ENCODE measurements at places on chromosomes 3 and 15.

DNA sequence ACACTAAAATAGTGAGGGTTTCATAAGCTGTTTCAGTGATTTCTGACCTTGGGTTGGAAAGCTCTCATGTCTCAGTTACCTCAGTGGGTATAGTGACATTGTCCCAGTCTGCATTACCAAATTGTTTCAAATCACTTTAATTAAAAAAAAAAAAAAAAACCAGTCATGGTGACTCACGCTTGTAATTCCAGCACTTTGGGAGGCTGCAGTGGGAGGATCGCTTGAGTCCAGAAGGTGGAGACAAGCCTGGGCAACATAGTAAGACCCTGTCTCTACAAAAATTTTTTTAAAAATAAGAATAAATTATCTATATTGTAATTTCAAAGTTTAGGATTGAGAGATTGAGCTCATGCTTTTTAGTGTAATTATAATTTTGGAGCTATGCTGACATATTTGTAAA lies 78.0 kb downstream of the MBNL1 start:
- no peak for DNase-seq

GRCh38 chr3:51715977-51716294 lies 9.1 kb downstream of the GRM2 start:
- no peak for DNase-seq

GRCh38 chr3:75193797-75194196 lies 470.3 kb upstream of the FRG2C start:
- no peak for DNase-seq

GRCh38 chr15:93358166-93359059 lies 269.4 kb upstream of the RGMA start:
- no peak for DNase-seq

GRCh38 chr3:144097163-144097562 lies 125.5 kb downstream of the DIPK2A start:
- DNase-seq, result no peak

- DNase-seq, result no peak
These were observed 85.8 kb downstream of the GAP43 start for GRCh38 chr3:115709093-115709492.

DNA sequence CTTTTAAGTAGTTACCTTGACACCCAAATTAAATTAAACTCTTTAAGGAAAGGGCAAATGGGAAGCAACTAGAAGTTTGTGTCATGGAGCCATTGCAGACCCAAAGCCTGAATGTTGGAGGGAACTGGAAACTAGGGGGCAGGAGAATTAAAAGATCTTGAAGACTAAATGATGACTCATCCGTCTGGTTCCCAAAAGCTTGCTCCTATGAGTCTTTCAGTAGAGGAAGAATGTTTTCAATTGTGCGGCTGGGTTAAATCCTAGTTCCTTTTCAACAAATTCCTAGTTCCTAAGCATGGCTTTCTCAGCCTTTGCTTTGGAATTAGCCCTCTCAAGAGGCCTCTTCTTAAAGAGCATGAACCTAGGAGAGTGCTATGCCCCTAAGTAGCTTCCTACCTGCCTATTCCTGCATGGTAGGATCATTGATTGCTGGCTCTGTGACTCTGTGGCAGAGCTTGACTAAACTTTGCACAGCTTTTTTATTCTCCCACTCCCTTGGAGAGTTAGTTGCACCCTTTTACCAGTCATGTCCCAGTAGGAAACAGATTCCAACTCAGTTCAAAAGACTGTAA lies 17.7 kb downstream of the CLEC3B start:
- no peak for DNase-seq

DNA sequence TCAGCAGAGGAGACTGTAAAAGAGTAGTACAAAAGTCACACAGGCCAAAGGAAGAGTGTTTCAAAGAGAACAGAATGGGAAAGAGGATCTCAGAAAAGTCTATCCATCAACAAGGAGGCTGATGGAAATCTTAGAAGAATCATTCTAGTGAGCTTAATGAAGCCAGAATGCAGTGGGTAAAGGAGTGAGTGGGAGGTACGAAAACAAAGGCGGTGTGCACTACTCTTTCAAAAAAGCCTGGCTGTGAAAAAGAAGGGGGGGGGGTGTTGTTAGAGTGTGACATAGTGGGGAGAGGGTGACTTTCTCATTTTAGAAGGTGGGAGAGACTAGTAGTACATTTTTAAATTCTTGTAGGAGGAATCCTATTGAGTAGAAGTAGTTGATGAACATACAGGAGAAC lies 11.7 kb downstream of the PAQR9 start:
- no peak for DNase-seq

GRCh38 chr15:57370929-57371328 lies 5.4 kb upstream of the CGNL1 start:
- DNase-seq, result no peak

DNA sequence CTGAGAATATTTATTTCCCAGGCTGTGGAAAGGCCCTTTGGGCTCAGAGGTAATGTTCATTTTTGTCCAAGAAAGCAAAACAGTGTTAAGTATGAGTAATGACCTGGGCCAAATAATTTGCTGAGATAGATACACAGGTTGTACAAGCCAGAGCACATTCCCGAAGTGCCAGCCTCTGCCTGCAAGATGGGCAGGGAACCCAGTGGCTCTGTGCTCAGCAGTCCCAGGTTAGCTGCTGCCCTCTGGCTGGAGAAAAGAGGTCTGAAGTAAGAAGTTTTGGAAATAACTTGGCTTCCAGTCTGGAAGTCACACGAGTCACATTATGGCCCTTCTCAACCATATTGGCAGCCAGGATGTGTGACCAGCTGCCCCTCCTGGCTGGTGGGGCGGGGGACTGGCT lies 20.2 kb downstream of the MYZAP start:
- DNase-seq, result no peak

- DNase-seq, result peak; percentile 33
These were observed 767 bp downstream of the WDR48 start for GRCh38 chr3:39052583-39052982.

GRCh38 chr15:72116731-72117485 lies 1.0 kb downstream of the MYO9A start:
- no peak for DNase-seq

- no peak for DNase-seq
These were observed 3.8 kb upstream of the ZFYVE19 start for GRCh38 chr15:40803076-40803475.

DNA sequence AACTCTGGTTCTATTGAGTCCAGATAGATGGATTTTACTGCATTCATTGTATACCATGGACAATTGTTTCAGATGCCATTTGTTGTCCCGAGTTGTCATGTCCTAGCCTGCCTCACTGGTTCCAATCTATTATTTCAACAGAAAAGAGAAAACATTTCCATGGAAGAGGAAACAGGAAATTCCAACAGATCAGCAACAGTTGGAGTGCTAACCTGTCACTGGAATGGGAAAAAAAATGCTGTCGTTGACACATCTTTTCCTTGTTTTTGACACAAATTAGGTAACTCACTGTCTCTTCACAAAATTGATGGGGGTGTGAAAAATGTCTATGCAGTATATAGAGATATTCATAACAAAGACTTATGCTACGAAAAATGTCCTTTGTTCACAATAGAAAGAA lies 432.0 kb upstream of the TBL1XR1 start:
- no peak for DNase-seq

DNA sequence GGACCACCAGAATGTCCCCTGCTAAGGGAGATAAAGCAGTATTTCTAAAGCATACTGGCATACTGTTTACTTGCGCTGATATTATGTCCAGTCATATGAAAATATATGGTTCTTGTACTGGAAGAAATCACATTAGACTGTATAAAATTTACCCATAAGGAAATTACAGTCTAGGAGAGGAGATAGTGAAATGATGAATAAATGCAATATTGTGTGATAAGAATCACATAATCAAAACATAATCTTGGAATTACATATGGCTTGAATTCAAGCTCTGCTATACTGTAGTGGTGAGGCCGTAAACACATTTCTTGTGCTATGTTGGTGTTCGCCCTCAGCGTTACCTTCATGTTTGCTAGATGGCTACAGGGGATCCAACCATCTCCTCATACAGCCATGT lies 20.7 kb upstream of the TGFBR2 start:
- no peak for DNase-seq

DNA sequence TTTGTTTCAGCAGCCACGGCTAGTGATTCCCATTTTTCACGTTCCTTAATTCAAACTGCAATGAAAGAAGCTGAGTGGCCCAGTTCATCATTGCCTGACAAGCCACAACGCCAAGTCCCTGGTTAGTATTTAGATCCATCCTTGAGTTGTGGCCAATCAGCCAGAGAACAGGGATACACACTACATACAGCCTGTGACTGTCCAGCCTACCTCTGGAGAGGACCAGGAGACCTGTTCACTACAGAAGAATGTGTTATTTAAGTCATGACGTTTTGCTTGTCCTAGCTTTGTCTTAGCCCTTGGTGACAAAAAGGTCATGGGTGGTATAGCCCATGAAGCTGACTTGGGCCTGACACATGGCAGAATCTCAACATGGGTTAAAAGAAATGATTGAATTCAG lies 2.7 kb upstream of the TPM1 start:
- no peak for DNase-seq

DNA sequence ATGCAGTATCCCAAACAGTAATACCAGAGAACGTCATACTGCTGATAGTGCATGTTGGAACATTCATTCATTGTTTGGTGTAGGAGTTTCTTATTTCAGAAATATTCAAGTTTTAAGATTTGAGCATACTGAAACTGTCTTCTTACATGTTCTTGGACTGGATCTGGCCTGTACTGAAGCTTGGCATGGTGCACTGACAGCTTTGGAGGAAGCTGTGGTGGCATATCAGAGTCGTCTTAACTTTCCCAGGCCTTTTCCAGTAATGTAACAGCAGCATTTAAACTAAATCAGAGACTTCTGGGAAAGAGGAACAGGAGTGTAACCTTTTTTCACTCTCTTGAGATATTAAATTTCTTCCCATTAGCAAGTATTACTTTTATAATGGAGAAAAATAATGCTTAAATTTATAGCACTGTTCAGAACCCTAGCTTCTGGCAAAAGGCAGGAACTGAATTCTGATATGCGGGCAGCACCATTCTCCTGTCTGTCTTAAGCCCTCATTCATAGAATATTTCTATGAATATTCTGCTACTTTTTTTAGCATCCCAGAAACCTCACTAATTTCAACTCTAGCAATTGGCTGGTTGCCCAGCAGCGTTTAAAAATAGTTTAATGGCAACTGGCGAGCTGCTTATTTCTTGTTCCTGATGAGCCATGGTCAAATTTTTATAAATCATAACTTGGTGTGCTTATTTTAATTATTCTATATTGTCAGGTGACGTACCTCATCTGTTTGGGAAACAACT lies 31.1 kb downstream of the DNAJC13 start:
- DNase-seq, result no peak

DNA sequence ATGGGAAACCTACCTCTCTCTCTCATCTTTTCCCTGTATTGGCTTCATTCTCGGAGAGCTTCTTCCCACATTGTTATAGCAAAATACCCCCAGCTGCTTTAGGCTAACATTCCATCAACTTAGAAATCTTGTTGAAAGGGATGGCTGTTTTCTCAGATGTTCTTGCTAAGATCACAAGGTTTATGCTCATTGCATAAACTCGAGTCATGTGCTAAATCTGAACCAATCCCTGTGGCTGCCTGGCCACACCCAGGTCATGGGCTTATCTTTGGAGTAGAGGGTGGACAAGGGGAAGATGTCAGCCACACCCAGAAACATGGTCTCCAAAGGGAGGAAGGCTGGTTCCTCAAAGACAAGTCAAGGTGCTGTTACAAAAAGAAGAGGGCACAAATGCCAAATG lies 150.6 kb upstream of the UMPS start:
- no peak for DNase-seq

GRCh38 chr15:66950114-66950513 lies 115.3 kb upstream of the SMAD3 start:
- DNase-seq, result no peak

- DNase-seq, result peak; percentile 84
These were observed 154.1 kb upstream of the LPP start for GRCh38 chr3:187999821-188000220.

- DNase-seq, result peak; percentile 46
These were observed 593 bp downstream of the FAM219B start for GRCh38 chr15:74906067-74906449.

GRCh38 chr3:48650723-48651122 lies 12.0 kb downstream of the CELSR3 start:
- no peak for DNase-seq

- no peak for DNase-seq
These were observed 289.3 kb upstream of the PLSCR5 start for GRCh38 chr3:146894406-146894805.

DNA sequence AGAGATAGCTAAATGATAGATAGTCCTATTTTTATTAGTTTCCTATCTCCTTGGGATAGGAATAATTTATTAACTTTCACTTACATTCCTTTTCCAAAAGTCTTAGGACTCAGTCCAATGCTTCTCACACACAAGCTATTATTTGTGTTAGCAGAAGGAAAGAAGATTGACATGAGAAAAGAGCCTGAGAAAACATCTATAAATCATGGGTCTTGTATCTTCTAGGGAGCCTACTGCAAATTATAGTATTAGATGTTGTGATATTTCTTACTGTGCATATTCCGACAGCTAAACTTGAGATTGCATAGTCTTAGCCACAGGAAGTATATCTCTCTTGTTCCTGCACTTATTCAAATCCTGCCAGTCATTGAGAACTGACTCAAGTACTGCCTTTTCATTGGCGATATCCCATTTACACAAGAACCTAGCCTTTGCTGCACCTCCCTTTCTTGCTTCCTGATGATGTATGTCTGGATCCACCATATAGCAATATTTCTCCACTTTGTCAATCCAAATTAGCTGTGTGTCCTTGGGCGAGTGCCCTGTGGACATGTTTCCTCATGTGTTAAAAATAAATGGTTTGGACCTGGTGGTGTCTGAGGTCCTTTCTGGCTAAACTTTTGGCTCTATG lies 245.1 kb upstream of the LMCD1 start:
- DNase-seq, result no peak

- DNase-seq, result no peak
These were observed 67.1 kb downstream of the ABHD5 start for GRCh38 chr3:43757666-43758321.

DNA sequence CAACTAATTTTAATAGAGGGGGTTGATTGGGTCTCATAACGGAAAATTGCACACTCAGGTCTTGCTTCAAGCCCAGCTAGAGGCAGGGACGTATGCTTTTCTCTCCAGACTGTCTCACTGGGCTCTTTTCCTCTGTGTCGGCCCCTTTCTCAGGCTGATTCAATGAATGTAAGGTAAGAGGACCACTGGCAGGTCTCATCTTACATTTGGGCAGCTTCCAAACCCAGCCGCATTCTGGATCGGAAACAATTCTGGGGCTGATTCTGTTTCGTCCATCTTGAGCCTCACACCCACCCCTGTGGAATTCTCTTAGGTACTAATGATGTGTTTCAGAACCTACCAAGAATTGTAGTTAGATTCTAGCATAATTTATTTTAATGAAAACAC lies 40.7 kb downstream of the TMEM212 start:
- no peak for DNase-seq

DNA sequence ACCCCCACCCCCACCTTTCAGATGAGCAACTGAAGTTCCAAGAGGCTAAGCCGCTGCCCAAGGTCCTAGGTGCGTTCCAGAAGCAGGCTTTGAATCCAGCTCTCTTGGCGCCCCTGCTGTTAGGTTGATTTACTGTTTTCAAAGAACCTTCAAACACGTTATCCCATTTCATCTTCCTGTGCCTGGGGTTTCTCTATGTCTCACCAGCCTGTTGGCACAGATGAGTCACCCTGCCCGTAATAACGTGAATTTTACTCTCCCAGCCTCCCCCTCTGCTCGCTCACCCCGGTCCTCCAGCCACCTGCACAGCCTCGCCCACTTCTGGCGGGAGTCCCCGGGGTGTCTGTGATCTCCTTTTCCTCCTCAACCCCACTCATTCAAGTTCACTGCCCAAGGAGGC lies 13.0 kb upstream of the TSEN2 start:
- DNase-seq, result peak; percentile 70
